ENCODE measurements at places on chromosomes 2 and 18.

GRCh38 chr2:63792530-63792929, 49.2 kb upstream of the UGP2 start:
- DNase-seq: no peak

DNA sequence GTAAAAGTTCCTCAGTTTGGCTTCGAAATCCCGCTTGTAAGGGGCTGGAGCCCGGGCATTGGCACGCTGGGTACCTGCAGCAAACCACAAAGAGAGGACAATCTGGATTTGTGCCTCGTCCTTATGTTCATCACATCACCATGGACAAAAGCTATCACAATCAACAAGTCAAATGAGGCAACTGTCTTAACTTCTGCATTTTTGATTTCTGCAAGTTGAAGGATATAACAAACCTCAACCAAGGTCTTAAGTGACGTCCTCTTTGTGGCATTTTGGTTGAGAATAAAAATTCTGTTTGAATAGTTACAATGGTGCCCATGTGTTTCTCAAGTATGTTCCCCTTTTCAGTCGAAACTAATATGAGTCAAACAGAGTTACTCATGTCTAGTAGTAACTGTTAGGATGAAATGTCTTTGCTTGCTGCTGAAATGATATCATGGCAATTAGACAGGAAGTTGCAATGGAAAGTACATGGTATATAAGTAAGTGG, 70.8 kb upstream of the STK17B start:
- DNase-seq: no peak

DNA sequence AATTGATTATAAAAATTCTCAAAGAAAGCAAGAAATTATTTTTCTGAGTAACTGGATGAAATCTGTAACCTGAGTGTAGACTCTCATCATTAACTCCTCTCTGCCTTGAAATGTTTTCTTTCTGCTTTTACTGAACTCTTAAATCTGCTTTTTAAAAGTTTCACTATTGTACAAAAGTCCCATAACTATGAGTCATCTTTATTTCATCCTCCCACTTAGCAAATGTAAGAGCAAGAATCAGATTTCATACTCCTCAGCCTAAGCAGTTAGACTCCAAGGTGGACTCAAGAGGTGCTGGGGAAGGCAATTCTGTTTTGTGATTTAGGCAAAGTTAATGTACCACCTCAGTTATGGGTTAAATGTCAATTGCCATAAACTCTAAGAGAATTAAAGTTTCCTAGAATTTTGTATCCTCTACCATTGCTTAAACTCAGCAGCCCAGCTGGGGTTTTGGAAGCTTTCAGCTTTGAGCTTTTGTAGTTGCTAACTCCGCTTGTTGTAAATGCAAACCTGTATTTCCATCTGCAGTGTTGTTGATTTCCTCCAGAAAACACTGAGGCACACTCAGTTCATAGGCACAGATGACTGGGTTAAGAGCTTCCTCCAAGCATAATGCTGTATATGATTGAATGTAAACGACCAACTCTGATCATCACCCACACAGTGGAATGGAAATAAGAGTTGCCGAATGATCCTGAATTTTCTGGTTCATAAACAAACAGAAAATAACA, 268.8 kb downstream of the ARHGAP15 start:
- no peak for DNase-seq

- DNase-seq: no peak
These were observed 34.8 kb downstream of the TET3 start for GRCh38 chr2:74019516-74019915.

GRCh38 chr18:58335223-58335622, 291.2 kb downstream of the NEDD4L start:
- no peak for DNase-seq

DNA sequence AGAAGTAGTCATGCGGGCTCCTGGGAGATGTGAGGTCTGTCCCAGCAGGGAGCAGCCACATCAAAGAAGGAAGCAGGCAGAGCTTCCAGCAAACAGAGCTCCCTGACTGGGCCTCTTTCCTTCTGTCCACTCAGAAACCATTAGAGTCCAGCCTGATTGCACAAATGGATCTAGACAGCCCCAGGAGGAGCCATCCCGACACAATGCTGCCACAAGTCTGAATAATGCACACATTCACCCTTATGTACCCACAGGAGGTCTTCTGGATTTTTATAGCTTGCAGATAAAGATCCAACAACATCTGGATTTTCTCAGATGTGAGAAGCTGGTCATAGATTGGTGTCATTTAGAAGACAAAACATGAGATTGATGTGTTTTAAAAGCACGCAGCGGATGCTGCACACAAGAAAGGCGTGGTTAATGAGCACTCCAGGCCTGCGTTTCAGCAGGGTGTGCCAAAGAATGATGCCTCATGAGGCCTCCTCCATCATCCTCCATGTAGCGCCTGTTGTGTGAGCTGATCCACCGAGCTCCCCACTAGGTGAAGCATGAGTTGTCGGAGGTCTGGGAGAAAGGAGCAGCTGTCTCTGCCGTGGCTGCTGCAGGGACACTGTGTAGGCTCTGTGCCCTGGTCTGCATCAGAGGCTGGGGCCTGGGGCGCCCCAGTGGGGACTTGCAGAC, 60.6 kb downstream of the MTCL1 start:
- no peak for DNase-seq

DNA sequence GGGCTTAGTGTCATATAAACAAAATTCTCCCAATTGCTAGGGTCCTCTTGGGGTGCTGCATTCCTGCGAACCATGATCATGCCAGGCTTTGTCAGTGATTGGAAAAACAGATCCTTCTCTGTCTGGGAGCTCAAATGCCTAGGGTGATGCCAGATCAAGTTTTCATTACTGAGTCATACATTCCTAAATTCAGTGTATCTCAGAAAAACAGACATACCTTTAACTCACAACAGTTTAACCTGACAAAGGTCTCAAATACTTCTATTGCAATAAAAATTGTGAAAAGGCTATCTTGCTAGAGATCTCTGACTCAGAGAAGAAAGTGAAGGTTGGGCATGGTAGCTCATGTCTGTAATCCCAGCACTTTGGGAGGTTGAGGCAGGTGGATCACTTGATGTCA, 86.9 kb downstream of the SH3YL1 start:
- no peak for DNase-seq

GRCh38 chr2:3598197-3598910, 3.4 kb downstream of the COLEC11 start:
- DNase-seq: no peak

- DNase-seq: no peak
These were observed 61.8 kb downstream of the NEDD4L start for GRCh38 chr18:58105888-58106260.

DNA sequence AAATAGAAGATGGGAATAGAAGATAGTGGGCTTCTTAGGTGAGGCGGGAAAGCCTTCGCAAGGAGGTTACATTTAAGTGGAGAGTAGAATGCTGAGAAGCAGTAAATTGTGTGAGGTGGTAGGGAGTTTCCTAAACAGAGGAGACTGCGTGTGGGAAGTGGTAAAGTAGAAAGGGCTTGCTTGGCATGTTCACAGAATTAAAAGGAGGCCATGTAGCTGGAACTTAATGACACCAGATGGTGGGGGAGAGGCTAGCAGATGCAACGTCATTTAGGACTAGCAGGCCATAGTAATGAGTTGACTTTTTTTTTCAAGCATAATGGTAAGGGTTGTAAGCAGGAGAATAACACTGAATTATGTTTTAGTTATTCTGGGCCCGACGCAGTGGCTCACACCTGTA, 13.0 kb upstream of the RTN4 start:
- peak; percentile 20 for DNase-seq

GRCh38 chr2:100388703-100389102, 28.8 kb downstream of the CHST10 start:
- DNase-seq: no peak

DNA sequence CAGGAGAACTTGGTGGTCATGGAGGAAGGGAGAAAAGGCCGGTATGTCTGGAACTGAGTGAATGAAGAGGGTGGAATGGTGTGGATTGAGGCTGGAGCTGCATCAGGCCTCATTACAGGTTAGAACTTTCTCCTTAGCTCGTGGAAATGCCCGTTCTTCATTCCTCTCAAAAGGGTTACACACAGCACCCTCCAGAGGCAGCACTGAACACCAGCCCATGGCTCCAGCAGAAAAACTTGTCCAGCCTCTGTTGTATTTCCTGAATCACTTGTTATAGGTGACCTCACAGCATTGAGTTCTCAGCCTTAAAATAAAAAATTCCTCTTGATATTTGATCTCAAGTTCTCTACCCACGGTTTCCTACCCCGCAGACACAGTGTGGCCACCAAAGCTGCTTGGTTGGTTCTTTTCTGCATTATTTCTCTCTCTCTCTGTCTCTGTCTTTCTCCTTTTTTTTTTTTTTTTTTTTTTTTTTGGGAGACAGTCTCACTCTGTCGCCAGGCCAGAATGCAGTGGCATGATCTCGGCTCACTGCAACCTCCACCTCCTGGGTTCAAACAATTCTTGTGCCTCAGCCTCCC, 89.6 kb downstream of the ITGB1BP1 start:
- peak; percentile 50 for DNase-seq

GRCh38 chr2:172929644-172930043, 146.0 kb upstream of the MAP3K20 start:
- no peak for DNase-seq

DNA sequence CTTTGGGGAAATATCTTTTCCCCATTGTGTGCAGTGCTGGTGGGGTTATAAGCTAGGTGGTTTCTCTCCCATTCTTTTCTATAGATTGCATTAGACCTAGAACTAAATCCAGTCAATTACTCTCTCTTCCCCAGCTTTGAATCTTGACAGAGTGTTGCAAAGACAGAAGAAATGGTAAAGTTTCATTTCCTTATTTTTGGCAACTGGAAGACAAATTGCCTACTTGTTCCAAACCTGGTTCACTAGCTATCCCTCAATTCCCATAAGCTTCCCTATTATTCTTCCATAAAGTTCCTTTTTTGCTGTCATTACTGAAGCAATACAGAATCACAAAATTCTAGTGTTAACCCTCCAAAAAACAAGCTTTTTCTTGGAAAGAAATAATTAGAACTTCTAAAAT, 94.0 kb upstream of the ITGA4 start:
- DNase-seq: no peak

- DNase-seq: no peak
These were observed 143.3 kb downstream of the FTCDNL1 start for GRCh38 chr2:199707593-199708185.

GRCh38 chr2:239421851-239422250, 21.0 kb upstream of the HDAC4 start:
- no peak for DNase-seq
